ENCODE measurements at places on chromosomes 2 and 18. TPM values are rescaled to one million over a fixed set of nuclear protein-coding genes. Genes with fewer than 3 reads are reported as not detected.

GRCh38 chr2:142741764-142742269 lies 135.6 kb upstream of the KYNU start:
- DNase-seq = no peak

- no peak for DNase-seq
Observed at GRCh38 chr2:150431561-150432311, 55.7 kb downstream of the RND3 start.

DNA sequence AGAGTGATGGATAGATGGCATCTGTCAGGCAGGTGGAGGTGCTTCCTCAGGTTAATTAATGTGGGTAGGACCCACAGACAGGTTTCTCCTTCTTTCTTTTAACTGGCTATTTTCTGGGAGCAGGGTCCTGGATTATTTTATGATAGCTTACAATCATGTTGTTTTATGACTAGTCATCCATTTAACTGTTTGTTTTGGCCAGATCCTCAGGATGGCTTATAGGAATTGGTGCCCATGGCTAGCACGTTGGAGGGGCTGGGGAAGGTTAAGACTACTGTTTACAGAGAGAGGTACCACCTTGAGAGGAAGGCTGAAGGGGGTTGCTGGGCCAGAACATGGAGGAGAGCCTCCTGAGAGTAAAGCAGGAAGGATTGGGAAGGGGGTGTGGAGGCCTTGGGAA lies 78.0 kb upstream of the MGAT5 start:
- DNase-seq = no peak

DNA sequence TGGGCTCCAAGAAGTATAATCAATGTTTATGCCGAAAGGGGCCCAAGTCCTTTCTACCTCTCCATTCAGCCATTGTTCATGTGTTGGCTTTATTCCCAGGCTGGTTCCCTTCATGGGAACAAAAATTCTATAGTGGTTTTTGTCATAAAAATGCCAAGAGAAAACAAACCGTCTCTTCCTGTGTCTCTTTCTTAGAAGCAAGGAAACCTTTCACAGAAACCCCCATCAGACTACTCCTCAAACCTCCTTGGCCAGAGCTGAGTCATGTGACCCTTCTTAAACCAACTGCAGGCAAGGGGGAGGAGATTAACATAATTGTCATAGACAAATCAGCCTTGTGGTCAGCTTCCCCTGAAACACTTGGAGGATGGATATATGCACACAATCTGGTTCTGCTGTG lies 75.1 kb upstream of the TANK start:
- no peak for DNase-seq

GRCh38 chr2:218748741-218749441 lies 33.1 kb upstream of the CYP27A1 start:
- DNase-seq = no peak

DNA sequence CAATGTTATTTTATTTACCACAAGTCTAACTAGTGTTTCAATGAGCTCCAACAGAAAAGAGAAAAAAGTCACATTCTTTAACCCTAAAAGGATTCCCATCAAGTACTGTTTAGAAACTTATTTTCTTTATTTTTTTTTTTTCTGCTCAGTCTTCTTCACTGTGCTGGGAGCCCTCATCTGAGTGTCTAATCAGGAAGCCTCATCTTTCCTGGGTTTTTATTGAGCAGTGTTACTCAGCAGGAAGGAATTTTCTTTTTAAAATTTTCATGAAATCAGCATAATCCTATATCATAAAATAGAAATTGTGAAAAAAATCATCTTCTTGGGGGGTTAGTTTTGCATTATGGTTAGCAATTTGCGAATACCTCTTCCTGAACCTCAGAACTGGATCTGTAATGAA lies 453.8 kb downstream of the CDH2 start:
- DNase-seq = no peak

GRCh38 chr18:33901894-33902512 lies 322.7 kb downstream of the NOL4 start:
- no peak for DNase-seq

DNA sequence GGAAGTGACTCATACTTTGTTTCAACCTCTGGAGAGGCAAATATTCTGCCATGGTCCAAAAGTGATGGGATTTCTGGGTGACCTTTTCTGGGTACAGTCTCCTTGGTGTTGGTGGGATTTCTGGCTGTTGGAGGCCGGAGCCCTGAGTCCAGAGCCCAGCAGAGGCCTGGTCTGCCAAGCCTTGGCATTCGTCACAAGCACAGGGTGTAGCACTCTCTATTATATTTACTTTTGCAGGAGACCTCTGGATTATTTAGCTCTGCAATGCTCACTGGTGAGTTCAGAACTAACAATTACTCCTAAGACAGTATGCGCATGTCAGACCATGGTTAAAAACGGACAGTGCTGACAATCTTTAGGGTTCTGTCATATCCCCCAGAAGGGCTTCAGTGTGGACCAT lies 201.6 kb upstream of the TWIST2 start:
- no peak for DNase-seq

DNA sequence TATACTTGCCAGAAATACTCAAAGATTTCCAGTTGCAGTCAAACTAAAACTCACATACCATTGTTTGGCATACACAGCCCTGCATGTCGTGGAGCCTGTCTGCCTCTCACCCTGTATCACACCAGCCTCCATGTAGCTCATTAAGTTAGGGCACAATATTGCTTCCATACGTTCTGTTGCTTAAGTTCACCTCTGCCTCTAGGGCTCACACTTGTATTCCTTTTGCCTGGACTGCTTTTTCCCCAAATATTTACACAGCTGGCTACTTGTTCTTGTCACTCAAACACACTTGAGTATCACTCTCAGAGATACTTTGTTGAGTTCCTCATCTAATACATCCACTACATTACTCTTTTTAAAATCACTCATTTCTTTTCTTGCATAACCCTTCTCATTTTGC lies 83.1 kb downstream of the PTH2R start:
- no peak for DNase-seq

- no peak for DNase-seq
Observed at GRCh38 chr18:45889419-45890064, 64.1 kb downstream of the SIGLEC15 start.

GRCh38 chr2:239727182-239727775 lies 297.9 kb downstream of the NDUFA10 start:
- no peak for DNase-seq

DNA sequence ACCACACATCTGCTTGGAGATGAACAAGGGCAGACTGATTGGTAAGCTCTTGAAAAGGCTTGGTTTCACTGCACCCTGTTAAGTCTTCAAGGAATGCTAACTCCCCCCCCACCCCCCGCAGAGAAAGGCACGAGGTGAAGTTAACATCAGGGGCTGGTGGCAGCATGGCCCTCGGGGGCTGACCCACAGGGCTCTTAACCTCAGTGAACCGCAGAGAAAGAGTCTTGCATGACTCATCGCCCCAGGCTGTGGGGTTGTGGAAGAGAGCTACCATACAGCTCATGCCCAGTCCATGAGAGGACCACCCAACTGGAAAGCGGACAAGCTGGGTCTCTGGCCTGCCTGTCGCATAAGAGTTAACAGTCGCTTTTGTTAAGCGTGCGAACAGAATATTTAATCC lies 10.6 kb upstream of the CEP68 start:
- DNase-seq = no peak

GRCh38 chr2:33275689-33276444 lies 200.6 kb upstream of the RASGRP3 start:
- DNase-seq = peak; percentile 51

DNA sequence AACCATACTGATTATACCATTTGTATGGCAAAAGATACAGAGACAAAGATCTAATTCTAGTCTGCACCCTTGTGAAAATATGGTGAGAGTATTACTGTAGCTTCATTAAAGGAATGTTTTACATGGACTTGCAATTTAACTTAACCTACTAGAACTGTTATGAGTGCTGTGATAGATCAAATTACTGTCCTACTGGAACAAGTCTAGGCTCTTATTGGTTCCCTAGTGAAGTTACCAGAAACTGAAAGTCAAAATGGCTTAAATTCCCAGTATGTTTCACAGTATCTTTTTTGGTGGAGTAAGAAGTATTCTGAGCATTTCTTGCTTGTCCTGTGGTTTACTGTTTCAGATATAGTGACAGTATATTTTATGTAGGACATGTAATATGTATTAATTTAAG lies 3.8 kb upstream of the TBR1 start:
- no peak for DNase-seq

DNA sequence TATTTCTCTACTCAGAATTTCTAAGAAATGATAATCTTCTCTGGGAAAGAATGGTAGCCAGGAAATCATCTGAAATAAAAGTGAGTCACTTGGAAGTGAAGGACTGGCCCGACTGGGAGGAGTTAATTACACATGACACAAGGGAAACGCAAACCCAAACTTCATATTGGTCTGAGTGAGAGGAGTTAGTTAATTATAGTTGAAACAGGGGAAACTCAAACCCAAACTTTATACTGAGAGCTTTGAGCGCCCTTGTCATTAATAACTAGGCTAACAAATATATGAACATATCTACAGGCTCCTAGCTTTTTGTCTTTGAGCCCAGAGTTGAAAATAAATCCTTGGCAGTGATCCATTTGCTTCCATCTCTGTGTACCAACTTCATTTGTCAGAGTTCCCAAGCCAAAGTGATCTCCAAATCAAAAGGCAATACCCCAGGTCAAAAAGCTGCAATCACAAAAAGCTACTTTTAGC lies 187.8 kb upstream of the COL3A1 start:
- peak; percentile 41 for DNase-seq

GRCh38 chr2:215982465-215982875 lies 30.9 kb downstream of the MREG start:
- DNase-seq = no peak

The EVA1A gene
- 1.2 TPM for total RNA-seq

All from uterus (tissue), 4 donors.